T-helper 2 cell (primary cell): ENCODE measurements at places on chromosomes 6 and 20.
A peak's percentile ranks its signal among the peaks of the same experiment; 100 is the strongest.

DNA sequence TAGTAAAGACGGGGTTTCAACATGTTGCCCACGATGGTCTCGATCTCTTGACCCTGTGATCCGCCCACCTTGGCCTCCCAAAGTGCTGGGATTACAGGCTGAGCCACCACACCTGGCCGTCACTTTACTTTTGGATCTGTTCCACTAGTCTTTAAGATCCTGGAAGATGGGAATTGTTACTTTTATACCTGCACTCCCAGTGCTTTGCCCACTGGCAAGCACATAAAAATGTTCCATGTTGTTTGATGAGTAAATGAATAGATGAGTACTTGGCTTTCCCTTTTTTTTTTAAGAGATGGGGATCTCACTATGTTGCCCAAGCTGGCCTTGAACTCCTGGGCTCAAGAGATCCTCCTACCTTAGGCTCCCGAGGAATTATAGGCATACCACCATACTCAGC is 84.8 kb upstream of the SASH1 start:
- no peak for DNase-seq

DNA sequence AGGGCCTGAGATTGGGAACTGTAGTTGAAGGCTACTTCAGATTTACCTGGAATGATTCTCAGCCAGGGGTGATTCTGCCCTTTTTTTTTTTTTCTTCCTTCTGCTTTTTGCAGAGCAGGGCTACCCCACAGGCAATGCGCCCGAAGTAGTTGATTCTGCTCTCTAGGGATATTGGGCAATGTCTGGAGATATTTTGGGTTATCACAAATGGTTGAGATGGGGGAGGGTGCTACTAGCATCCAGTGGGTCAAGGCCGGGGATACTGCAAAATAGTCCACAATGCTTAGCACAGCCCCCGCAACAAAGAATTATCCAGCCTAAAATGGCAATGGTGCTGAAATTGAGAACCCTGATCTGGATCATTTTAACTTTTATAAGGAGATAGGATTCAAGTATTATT is 71.2 kb upstream of the ZMYND8 start:
- no peak for DNase-seq

GRCh38 chr6:14000901-14001300 is 76.1 kb downstream of the RNF182 start:
- no peak for DNase-seq

- peak; percentile 56 for DNase-seq
These were observed at the start of gene ZFP64 for GRCh38 chr20:52191132-52191915. Gene ZFP64, minus strand, starts transcription at chr20:52191779. Its CDS starts 143 bp downstream, at chr20:52191636.

GRCh38 chr6:20946022-20946421 is 411.8 kb downstream of the CDKAL1 start:
- peak; percentile 61 for DNase-seq

GRCh38 chr6:101114703-101115102 is 233.6 kb upstream of the ASCC3 start:
- no peak for DNase-seq

DNA sequence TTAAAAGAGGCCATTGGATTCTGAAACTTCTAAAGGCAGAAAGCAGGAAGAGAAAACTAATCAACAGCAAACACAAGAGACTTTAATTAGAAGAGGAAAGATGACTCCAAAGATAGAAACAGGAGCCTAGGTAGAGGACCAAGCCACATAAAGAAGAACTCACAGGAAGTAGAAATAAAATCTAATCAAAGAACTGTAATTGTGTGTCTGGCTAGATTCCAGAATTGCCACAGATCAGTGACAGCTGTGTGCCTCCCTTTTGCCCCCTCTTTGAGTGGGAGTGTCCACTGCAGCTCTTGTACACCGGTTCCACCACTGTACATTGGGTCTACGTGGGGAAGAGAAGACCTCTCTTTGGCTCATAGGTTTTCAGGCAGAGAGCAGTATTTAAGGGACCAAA is 22.3 kb upstream of the THEMIS start:
- no peak for DNase-seq

DNA sequence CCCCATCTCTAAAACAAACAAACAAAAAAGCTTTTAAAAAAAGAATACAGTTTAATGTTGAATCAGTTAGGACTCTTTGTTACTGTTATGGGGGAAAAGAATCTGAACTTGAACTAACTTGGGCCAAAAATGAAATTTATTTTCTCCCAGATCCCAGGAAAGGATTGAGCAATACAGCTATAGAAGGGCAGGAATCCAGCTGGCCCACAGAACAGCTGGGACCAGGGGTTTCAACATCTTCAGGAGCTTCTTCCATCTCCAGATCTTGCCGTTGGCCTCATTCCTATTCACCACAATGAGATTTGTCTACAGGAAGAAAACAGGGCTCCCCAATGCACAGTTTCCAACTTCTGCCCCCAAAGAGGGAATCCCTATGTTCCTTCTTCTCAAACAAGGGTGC is 43.2 kb upstream of the AKAP12 start:
- no peak for DNase-seq

- DNase-seq = no peak
These were observed 5.0 kb upstream of the PTPRK start for GRCh38 chr6:128525406-128525805.

- DNase-seq = no peak
These were observed 102.6 kb downstream of the TULP4 start for GRCh38 chr6:158414851-158415262.

GRCh38 chr20:10536531-10536930 is 101.4 kb downstream of the SLX4IP start:
- DNase-seq = no peak

DNA sequence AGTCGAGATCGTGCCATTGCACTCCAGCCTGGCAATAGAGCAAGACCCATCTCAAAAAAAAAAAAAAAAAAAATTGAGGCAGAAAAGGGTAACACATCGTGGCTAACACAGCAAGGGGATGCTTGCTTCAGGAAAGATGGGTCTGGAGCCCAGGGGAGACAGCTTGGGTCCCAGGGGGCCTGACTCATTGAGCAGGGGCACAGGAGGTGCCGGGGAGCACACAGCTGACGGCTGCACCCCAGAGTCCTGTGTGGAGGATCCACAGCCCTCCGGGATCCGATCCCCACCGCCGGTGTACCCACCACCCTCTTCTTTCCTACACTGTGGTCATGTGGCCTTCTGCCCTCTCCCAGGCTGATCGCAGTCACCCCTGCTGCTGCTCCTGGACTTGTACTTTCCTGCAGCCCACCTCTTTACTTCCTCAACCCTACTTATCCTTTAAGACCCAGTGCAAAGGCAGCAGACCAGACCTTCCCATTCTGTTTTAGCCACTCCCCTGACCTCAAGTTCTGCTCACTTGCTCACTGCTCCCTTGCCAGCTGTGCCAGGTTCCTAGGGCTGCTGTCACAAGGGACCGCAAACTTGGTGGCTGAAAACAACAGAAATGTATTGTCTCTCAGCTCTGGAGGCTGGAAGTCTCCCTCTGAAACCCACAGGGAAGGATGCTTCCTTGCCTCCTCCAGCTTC is 17.6 kb upstream of the EZR start:
- no peak for DNase-seq

DNA sequence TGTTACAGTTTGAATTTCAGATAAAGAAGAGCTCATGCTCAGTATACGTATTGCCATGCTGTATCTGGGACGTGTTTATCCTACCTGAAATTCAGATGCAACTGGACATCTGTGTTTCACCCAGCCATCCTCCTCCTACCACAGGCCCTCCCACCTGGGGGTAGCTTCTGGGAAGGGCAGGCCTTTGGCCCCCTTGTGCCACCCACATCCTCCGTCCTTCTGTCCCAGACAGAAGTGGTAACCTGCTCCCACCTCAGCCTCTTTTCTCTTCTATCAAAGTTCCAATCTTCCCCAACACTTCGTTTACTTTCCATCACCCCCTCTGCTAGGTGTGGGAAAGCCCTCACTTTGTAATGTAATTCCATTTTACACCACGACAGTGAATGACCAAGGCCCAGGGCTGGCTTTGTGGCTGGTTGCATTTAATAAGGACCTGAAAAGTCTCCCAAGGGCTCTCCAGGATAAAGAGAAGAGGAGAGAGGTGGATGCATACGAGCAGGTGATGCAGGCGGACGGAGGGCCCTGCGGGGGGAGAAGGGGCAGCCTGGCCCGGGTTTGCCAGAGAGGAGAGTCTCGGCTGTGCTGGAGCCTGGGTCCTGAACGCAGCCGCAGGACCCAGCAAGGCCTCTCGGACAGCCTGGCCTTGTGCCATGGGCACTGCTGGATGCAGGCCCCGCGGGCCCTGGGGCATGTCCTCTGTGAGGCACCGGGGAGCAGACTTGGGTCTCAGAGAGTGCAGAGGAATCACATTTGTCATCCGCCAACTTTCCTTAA is 98.4 kb downstream of the PSMB1 start:
- DNase-seq = no peak
